ENCODE measurements at places on chromosomes 16 and 17.

- no peak for DNase-seq
Measured at GRCh38 chr16:87531418-87531817, 38.6 kb upstream of the ZCCHC14 start.

DNA sequence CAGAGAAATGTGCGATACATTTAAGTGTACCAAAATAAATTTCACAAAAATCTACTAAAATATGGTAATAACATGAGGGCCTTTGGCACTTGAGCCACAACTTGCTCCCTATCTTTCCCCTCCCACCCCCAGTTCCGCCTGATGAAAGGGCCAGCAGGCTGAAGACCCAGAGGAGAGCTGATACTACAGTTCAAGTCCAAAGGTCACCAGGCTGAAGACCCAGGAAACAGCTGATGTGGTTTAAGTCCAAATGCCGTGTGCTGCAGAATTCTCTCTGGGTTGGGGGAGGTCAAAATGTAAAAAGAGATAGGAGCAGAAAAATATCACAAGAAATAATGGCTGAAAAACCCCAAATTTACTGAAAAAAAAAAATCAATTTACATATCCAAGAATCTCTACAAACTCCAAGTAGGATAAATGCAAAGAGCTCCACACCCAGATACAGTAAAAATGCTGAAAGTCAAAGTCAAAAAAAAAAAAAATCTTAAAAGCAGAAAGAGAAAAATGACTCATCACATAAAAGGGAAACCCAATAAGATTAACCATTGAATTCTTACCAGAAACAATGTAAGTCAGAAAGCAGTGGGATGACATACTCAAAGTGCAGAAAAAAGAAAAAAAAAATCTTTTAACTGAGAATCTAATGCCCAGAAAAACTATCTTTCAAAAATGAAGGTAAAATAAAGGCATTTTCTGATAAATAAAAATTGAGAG, 452.1 kb upstream of the ASIC2 start:
- DNase-seq: no peak

DNA sequence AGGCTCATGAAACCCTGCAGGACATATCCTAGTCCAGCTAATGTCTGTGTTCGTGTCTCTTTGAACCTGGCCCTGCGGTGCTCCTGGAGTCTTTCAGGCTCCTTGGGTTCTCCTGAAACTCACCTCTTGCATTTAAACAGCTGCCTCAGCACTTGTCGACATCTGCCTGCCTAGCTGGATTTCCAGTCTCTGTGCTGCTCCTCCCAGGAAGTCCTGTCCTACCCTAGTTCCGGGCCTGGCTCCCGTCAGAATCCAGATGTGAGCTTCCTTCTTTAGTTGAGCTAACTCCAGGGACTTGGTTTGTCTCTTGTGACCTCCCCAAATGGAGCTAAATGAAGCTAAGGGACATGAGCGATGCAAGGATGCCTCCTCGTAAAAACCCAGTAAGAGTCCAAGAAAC, 155.2 kb upstream of the PIRT start:
- DNase-seq: no peak

DNA sequence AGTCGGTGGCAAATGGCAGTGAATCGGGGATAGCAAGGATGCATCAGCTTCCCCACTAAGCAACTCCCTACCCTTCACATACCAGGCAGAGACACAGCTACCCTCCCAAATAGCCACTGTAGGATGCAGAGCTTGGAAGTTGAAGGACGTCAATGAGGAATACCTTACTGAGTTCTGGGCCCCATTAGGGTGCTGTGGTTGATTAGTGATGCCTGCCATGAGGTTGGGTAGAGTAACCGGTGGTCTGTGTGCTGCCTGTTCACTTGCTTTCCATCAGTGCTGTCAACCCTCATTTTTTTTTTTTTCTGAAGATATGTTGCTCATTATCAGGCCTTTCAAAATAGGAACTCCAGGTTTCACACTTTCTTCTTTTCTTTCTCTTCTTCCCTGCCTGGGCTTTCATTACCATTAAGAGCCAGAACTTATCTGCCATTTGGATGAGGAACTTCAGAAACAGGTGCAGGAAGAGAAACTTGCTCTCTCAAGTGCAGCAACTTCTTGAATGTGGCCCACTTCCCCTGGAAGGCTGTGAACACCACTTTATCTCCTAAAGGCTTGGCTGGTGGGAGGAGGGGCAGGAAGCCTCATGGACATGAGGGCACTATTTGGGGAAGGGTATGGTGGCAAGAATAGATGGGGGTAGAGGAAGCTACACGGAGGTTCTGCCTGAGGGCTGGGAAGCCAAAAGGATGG, 183.5 kb downstream of the NTN1 start:
- DNase-seq: no peak

GRCh38 chr16:68371706-68372380, 61.0 kb downstream of the PRMT7 start:
- no peak for DNase-seq

GRCh38 chr17:78118801-78119241, 9.7 kb downstream of the TMC6 start:
- DNase-seq: no peak

DNA sequence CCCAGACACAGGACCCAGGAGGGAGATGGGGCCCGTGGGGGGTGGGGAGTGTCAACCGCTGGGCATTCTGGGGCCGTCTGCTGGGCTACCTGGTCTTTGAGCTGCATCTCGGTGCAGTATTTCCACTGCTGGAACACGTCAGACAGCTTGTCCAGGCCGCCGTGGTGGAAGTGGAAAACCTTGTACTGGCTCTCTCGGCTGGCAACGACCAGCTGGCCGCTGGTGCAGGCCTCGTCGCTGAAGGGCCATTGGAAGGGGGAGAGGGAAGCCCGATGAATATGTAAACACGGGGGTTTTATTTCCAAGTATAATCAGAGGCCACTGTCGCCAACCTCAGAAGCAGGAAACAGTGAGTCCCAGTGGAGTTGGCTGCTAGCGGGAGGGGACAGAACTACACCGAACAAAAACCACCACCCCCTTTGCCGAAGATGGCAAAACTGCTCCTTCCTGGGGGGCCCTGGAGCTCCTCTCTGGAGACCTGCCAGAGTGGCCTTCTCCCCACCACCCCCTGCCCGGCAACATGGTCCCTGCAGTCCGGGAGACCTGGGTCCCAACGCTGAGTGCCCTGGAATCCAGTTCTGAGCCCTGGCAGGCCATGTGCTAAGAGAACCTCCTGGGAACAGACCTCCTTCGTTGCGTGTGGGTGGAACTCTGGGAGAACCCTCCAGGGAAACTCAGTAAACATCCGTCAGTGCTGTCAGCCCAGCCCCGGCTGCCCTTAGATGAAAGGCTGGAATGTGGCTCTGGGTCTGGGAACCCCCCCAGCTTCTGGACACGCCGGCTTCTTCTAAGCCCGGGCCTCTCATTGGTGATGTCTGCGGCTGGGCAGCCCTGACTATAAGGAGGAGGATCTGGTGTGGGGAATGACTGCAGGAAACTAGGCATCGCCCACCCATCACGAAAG, 84.1 kb downstream of the TBC1D16 start:
- peak; percentile 78 for DNase-seq

DNA sequence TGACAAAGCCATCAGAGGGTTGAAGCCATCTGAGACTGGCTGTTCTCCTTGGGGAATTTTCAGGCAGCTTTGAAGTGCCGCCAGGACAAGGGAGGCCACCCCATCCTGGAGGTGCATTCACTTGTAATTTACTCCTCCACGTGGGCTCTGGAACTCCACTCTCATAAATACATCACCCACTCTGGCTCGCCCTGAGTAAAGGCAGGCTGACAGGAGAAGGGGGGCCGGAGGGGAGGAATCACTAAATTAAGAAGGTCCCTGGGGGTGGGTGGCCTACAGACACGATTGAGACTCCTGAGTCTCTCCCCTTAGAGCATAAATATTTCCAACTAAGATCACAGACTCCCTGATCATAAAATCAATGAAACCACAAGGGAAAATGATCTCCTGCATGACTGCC, 56.3 kb upstream of the HNF1B start:
- no peak for DNase-seq

GRCh38 chr16:62829607-62830006, 793.4 kb upstream of the CDH8 start:
- no peak for DNase-seq

GRCh38 chr16:50859628-50860360, 117.9 kb downstream of the CYLD start:
- DNase-seq: no peak

DNA sequence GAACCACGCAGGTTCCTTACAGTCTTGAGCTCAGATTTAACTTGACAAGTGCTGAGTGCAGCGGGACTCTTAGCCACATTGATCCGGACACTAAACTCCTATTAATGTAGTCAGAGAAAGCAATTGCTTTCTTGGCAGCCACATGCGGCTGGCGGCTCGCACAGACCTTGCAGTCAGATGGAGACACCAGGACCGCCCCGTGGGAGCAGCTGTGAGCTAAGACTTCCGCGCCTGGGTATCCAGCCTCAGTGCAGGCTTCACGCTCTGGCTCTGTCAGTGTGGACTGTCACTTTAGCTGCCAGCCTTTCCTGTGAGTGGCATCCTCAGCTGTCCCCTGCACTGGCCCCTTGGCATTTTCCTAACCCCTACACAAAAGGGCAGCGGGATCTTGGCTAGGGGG, 80.9 kb upstream of the NLRP1 start:
- no peak for DNase-seq

- DNase-seq: peak; percentile 72
Measured at GRCh38 chr17:41579484-41580243, 7.0 kb downstream of the KRT14 start.

- peak; percentile 42 for DNase-seq
Measured at GRCh38 chr17:68613739-68614298, 12.7 kb upstream of the FAM20A start.

DNA sequence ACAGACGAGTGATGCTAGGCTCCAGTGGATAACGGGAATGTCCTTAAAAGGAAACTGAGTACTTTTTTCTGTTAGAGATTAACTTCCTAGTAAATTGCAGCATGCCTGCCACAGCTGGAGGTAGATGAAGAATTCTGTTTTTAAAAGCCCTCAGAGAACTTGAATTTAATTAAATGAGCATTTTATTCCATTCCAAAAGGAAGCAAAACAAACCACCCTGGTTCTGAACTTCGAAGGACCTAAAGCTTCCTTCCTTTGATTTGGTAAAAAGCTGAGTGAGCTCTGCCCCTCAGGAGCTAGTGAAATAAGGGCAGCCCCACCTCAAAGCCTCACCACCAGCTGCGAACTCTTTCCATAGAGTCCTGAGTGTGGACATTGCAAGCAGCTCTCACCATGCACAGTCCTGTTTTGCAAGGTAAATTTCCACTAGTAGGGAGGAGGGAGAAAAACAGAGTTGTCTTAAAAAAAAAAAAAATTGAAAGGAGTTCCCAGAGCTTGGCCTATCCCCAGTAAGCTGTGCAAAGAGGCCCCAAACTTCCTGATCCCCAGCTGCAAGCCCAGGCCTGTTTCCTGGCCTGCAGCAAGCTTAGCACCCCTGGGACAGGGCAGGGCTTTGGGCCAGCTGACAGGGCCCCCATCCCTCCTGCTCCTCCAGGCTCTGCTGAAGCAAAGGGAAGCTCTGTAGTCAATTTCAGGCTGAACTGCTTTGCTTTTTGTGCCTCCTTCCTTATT, 11.2 kb downstream of the CHD9NB start:
- peak; percentile 16 for DNase-seq

GRCh38 chr17:81396722-81397313, 1.6 kb downstream of the BAHCC1 start:
- DNase-seq: peak; percentile 64

DNA sequence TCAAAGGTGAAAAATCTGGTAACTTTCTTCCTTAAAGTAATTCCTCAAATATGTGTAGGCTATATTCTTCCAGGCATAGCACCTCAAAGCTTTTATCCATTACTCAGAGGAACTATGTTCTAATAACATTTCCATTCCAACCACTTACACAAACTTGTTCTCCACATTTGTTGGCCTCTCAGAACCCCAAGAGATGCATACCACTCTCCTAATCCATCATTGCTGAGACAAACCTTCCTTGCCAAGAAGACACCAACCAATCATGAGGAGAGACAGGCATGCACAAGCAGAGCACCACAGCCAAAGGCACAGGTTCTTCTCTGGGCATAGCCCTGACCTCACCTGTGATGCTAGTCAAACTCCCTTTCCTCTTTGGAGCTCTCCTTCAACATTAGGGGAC, 20.9 kb downstream of the CDH11 start:
- no peak for DNase-seq

- DNase-seq: no peak
Measured at GRCh38 chr17:38738007-38738662, 8.0 kb downstream of the CISD3 start.

GRCh38 chr16:73076324-73076810, 28.4 kb upstream of the ZFHX3 start:
- DNase-seq: no peak

DNA sequence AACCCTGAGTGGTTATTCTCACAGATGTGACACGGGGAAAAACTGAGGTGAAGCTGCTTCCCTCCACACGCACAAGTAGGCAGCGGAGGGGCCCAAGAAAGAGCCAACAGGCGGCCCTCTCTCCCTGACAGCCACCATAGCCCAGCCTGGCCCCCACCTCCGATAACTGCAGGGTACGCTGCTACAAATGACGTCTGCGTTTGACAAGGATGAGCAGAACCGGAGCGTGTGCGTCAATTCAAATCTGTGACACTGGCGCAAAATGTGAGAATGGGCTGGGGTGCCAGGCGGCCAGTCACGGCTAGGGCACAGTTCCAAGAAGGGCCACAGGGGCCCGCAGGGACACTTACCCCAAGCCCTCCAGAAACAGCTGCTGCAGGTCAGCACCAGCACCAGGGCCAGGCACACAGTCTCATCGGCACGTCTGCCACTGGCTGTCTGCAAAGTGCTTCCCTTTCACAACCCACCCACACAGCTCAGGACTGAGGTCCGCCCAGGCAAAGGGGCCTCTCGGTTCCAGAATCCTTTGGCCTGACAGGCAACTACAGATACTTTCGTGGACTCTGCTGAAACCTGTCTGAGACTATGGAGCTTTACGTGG, 14.4 kb downstream of the AXIN1 start:
- no peak for DNase-seq

- no peak for DNase-seq
Measured at GRCh38 chr17:67696347-67696746, 21.4 kb upstream of the NOL11 start.

GRCh38 chr17:51595826-51596398, 335.6 kb downstream of the UTP18 start:
- no peak for DNase-seq

DNA sequence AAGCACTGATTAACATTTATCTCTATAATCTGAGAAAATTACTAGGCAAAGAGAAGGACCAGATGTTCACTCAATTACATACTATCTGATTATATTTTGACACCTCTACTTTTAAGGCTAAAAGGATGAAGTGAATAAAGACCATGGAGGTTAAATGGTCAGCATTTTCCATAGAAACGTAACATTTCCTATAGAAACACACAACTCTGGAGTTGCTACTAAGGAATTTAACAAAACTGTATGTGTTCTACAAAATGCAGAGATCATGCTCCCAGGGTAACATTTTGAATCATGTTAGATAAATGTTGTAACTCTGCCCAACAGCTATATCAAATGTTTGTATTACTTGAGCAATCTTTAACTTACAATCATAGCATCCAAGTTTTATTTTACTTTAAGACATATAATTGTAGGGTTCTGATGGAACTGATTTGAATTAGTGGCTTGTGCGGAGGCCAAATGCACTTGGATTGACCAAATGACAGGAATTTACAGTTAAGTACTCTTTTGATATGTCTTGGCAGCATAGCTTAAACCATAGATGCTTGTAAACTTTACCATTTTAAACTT, 97.7 kb downstream of the RPGRIP1L start:
- DNase-seq: peak; percentile 17

GRCh38 chr17:29344201-29344856, 45.8 kb upstream of the TAOK1 start:
- no peak for DNase-seq

Measured in fibroblast of skin of right biceps (primary cell).